Esophagus squamous epithelium (tissue), 5 donors: ENCODE measurements at places on chromosomes 1 and 21. TPM values are rescaled to one million over a fixed set of nuclear protein-coding genes. Genes with fewer than 3 reads are reported as not detected.

DNA sequence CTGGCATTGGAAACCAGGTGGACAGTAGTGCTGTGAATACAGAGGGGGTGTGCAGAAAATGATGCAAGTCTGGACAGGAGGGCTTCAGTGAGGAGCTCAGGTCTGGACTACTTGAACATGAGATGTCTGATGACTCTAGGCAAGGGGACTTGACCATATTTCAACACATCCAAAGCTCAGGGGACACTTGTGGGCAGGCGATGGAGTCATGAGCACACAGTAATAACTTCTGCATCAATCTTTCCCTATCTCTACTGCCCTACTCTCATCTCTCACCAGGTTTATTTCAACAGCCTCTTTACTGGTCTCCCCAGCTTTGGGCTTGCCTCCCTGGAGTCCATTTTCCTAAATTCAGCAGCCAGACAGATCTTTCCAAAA is 21.9 kb downstream of the FMO2 start:
- H3K4me1 ChIP-seq, result no peaks in the 10 kb centered on the region
- no peak overlapping the region for H3K4me3 ChIP-seq
- no peak for DNase-seq
- H3K27ac ChIP-seq, result no peak overlapping the region

DNA sequence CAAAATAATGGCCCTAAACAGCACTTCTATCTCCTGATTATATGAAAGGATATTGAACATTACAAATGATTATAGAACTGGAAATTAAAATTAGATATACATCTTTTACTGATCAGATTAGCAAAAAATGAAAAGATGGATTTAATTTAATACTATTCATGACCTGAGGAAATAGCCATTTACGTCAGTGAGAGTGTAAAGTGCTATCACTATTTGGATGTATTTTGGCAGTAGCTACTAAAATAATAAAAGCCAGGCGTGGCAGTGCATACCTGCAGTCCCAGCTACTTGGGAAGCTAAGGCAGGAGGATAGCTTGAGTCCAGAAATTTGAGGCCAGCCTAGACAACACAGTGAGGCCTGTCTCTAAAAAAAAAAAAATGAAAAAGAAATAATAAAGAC is 5.3 kb downstream of the C4BPB start:
- no peaks in the 10 kb centered on the region for H3K36me3 ChIP-seq
- H3K4me1 ChIP-seq, result no peaks in the 10 kb centered on the region
- no peaks in the 10 kb centered on the region for H3K27me3 ChIP-seq
- H3K4me3 ChIP-seq, result no peak overlapping the region
- no peak for DNase-seq

DNA sequence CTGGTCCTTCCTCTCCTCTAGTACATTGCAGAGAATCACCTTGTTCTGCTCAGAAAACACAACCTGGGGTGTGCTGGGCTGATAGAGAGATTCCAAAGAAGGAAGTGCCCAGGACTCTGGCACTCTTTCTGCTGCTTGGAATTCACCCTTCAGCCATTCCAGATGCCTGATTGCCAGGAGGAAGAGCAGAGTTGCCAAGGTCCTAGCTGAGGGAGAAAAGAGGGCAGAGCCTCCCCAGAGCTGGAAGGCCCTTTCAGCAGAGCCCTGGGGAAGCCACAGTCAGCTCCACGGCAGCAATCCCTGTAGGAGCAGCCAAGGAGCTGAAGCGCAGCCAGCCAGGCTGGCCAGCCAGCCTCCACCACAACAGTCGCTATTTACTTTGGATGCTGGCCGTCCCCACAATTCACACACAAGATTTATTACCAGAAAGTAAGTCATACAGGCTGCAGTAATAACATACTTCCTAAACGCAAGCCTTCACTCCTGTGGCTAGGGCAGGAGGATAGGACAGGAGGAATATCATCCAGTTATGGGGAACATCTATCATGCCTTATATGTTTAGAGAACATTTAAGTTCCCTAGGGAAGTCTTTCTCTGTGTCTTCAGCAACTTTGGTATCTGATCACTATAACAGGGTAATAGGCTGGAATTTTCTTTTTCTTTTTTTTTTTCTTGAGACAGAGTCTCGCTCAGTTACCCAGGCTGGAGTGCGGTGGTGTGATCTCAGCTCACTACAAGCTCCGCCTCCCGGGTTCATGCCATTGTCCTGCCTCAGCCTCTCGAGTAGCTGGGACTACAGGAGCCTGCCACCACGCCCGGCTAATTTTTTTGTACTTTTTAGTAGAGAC is 36.6 kb upstream of the SLC44A3 start:
- no peak overlapping the region for H3K4me3 ChIP-seq
- DNase-seq, result no peak
- peak overlapping the region; percentile 49 for H3K27ac ChIP-seq
- peaks cover 9% of the 10 kb centered on the region for H3K4me1 ChIP-seq
- H3K27me3 ChIP-seq, result no peaks in the 10 kb centered on the region

DNA sequence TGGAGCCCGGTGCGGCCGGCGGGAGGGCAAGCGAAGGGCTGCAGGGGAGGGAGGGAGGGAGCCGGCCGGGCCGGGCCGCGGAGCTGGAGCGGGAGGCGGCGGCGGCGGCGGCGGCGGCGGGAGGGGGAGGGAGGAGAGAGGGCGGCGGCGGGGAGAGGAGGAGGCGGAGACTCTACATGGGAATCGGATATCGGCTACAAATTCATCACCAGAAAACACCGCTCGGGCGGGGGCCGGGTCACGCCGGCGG is at the start of gene AKT3:
TSS of gene AKT3 (minus strand) at position 42 of the 250 bp plus-strand sequence. CDS start 7,073 bp downstream, outside the sequence.
- DNase-seq, result peak; percentile 20
- H3K4me1 ChIP-seq, result peaks cover 37% of the 10 kb centered on the region
- peaks cover 33% of the 10 kb centered on the region for H3K27me3 ChIP-seq
- peak within 1 kb of the TSS; percentile 78 for H3K4me3 ChIP-seq
- no peaks in the 10 kb centered on the region for H3K36me3 ChIP-seq
- H3K27ac ChIP-seq, result peak within 1 kb of the TSS; percentile 92

DNA sequence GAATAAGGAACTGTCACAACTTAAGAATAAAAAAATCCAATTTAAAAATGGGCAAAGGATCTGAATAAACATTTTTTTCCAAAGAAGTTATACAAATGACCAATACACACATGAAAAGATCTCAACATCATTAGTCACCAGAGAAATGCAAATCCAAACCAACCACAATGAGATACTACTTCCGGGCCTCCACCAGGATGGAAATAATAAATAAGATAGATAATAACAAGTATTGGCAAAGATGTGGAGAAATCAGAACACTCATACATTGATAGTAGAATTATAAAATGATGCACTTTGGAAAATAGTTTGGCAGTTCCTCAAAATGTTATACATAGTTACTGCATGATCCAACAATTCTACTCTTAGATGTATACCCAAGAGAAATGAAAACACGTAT is 18.7 kb downstream of the ZSWIM5 start:
- H3K27me3 ChIP-seq, result no peaks in the 10 kb centered on the region
- H3K36me3 ChIP-seq, result no peaks in the 10 kb centered on the region
- H3K27ac ChIP-seq, result no peak overlapping the region
- no peak for DNase-seq
- H3K4me1 ChIP-seq, result no peaks in the 10 kb centered on the region

The PRAMEF20 gene
- not detected for total RNA-seq

The LDLRAD2 gene
- total RNA-seq, result not detected

The C8A gene
- not detected for total RNA-seq
